ENCODE measurements at places on chromosomes 13 and 19. TPM values are rescaled to one million over a fixed set of nuclear protein-coding genes. Genes with fewer than 3 reads are reported as not detected.

Gene ANKLE1
- 1.3 TPM for total RNA-seq

DNA sequence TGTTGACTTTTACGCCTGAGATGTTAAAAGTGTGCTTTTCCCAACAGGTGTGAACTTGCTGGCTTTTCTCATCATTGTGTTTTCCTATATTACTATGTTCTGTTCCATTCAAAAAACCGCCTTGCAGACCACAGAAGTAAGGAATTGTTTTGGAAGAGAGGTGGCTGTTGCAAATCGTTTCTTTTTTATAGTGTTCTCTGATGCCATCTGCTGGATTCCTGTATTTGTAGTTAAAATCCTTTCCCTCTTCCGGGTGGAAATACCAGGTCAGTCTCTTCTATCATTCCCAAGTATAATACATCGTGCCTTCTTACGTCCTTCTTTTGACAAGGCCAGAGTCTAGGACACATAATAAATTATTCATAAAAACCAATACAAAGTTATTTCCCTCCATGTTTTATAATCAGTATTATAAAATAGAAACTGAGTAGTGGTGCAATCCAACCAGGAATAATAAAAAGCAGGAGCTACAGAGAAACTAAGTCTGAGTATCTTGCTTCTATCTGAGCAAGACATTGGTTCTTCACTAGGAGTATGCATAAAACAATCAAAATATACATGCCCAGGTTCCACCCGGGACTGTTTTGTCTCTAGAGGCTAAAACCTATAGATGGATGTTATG is 57.9 kb downstream of the RXFP2 start:
- no peak for DNase-seq

GRCh38 chr13:98506322-98506721 is 70.6 kb downstream of the STK24 start:
- peak; percentile 46 for DNase-seq

DNA sequence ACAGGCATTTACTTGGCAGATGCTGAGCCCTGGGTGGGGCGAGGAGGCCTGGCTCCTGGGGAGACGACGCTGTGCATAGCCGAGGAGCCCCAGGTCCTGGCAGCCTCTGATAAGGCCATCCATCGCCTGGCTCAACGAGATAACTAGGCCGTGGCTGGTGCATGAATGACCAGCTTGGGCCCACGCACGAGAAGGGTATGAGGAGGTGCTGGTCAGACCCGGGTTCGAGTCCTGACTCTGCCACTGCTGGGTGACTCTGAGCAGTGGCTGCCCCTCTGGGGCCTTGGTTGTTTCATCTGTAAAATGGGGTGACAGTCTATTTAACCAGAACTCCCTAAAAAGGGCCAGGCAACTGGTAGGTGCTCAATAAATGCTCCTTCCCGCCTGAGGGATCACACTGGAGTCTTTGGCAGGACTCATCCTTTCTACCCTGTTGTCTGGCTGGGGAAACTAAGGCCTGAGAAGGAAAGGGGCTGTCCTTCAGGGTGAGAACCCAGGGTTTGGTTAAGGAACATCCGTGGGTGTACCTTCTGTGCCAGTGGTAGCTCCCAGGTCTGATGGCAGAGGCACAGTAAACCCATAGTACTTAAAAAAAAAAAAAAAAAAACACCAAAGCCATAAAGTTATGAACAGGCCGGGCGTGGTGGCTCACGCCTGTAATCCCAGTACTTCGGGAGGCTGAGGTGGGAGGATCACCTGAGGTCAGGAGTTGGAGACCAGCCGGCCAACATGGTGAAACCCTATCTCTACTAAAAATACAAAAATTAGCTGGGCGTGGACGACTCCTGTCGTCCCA is 8.1 kb upstream of the ARRDC2 start:
- no peak for DNase-seq

Gene MTUS2
- not detected for total RNA-seq

Gene ZNF613
- 0.58 TPM for total RNA-seq

DNA sequence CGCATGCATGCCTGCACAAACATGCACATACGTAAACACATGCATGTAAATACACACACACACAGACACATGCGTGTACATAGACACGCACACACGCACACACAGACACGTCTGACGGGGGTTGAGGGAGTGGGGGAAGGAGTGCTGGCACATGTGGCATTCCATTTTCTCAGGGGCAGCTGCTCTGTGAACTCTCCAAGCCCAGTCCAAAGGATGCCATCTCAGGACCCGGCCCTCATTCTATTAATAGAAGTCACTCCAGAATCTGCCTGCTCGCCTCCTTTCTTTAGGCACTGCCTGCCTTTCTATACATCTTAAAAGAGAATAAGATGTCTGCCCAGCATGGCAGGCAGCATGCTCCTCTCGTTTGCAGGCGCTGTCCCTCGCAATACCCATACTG is 5.3 kb downstream of the ARHGEF7 start:
- DNase-seq, result no peak

Gene ATP4A
- total RNA-seq, result not detected

Gene PRTN3
- not detected for total RNA-seq

Gene CAPN12
- total RNA-seq, result 2.7 TPM

GRCh38 chr13:99046851-99047250 is 69.0 kb upstream of the DOCK9 start:
- DNase-seq, result no peak

DNA sequence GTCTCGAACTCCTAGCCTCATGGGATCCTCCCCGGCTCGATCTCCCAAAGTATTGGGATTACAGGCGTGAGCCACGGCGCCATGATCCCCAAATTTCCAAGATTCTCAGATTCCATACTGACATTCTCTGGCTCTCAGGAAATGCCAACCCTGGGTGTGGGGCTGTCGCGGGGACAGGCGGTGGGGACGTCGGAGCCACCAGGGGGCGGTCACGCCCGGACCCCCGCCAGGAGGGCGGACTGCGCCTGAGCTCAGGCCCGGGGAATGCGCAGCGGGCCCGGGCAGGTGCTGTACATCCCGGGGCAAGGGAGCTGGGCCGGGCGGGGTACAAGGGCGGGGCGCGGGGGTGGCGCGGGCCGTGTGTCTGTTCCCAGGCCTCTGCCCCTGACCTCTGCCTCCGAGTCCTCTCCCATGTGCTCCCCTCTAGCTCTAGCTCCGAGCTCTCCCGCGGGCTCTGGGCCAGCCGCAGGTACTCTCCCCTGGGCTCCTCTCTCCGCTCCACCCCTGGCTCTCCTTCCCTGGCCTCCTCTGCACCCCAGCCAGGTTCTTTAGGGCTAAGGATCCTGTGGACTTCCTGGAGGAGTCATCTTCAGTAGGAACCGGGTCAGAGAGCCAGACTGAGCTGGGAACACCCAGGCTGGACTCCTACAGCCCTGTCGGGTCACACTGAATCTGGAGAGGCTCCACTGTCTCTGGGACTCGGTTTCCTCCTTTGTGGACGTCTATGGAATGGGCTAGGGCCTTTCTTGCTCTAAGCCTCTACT is 2.4 kb downstream of the PPP1R13L start:
- peak; percentile 55 for DNase-seq

Gene IGFL2
- total RNA-seq, result not detected

- no peak for DNase-seq
Measured at GRCh38 chr13:39895254-39895653, 239.8 kb downstream of the COG6 start.

DNA sequence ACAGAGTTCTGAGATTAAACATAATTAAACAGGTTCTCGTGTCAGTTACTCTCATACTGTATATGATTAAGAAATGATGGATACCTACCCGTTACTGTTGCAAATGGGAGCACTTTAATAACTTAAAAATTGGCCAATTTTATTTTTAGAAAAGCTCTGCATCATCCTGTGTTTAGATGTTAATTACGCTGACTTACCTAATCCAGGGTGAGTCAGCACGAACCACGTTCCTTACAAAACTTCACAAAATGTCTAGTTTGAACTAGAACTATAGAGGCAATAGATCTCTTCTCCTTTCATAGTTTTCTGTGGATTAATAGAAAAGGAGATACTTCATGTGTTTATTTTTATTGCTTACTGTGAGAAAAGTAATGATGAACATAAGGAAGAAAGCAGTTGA is 363.9 kb downstream of the MYO16 start:
- DNase-seq, result no peak

- DNase-seq, result peak; percentile 65
Measured at GRCh38 chr13:51832471-51833152, 12.4 kb downstream of the TMEM272 start.

Gene NLRP11
- total RNA-seq, result not detected

- no peak for DNase-seq
Measured at GRCh38 chr13:83825676-83826075, 56.6 kb downstream of the SLITRK1 start.

Gene P2RY11
- 74.4 TPM for total RNA-seq

DNA sequence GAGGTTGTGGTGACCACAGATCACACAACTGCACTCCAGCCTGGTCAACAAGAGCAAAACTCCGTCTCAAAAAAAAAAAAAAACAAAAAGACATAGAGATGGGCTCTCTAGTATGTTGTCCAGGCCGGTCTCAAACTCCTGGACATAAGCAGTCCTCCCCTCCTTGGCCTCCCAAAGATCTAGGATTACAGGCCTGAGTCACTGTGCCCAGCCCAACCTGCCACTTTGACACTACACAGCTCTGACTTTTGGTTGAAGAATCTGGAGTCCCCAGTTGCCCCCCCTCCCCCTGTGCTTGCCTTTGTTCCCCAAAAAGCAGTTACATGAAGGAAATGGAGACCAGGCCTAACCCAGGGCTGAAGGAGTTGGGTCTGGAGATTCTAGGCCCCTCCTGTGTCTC is 12.9 kb downstream of the CARM1 start:
- DNase-seq, result no peak

Gene FAM216B
- total RNA-seq, result not detected

Measured in CD8-positive, alpha-beta T cell (primary cell).